ENCODE measurements at places on chromosomes 1 and 21. TPM values are rescaled to one million over a fixed set of nuclear protein-coding genes. Genes with fewer than 3 reads are reported as not detected.
A peak's percentile ranks its signal among the peaks of the same experiment; 100 is the strongest.

DNA sequence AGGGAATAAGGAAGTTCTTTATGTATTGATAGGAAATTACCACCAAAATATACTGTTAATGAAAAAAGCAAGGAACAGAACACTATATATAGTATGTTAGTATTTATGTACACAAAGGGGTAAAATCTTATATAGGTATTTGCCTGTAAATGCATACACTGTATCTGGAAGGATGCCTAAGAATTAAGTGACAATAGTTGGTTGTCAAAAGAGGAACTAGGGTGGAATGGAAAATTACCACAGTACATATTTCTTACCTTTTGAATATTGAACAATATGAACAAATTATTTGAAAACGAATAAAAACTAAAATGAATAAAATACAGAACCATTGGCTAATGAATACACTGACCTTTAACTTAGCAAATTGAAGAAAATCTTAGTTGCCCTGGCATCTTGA lies 13.6 kb downstream of the ARPC5 start:
- H3K27ac ChIP-seq: no peak overlapping the region
- no peaks in the 10 kb centered on the region for H3K4me1 ChIP-seq
- DNase-seq: no peak
- H3K36me3 ChIP-seq: no peaks in the 10 kb centered on the region
- H3K27me3 ChIP-seq: no peaks in the 10 kb centered on the region

GRCh38 chr1:208100906-208101305 lies 143.3 kb downstream of the PLXNA2 start:
- no peak for DNase-seq
- no peaks in the 10 kb centered on the region for H3K36me3 ChIP-seq
- H3K27ac ChIP-seq: no peak overlapping the region
- H3K27me3 ChIP-seq: no peaks in the 10 kb centered on the region
- H3K4me3 ChIP-seq: no peak overlapping the region
- H3K4me1 ChIP-seq: no peaks in the 10 kb centered on the region

- no peak for DNase-seq
- H3K4me1 ChIP-seq: no peaks in the 10 kb centered on the region
- H3K27ac ChIP-seq: no peak overlapping the region
- no peak overlapping the region for H3K4me3 ChIP-seq
- no peaks in the 10 kb centered on the region for H3K36me3 ChIP-seq
Measured at GRCh38 chr1:199226163-199226562, 587.3 kb downstream of the PTPRC start.

DNA sequence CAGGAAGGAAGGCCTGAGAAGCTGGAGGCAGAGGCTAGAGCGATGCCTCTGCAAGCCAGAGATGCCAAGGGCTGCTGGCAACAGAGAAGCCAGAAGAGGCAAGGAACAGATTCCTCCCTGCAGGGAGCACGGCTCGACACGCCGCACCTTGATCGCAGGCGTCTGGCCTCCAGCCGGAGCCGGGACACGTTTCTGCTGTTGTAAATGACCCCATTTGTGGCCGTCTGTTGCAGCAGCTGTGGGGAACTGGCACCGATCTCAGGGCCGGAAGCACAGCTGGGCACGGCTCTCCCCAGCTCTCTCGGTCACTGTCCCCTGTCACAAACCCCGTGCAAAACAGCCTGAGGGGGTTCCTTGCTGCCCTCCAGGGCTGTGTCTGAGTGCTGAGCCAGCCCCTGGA lies 59.6 kb downstream of the SIK1 start:
- DNase-seq: no peak
- no peaks in the 10 kb centered on the region for H3K4me1 ChIP-seq
- H3K27ac ChIP-seq: no peak overlapping the region
- no peaks in the 10 kb centered on the region for H3K36me3 ChIP-seq
- no peak overlapping the region for H3K4me3 ChIP-seq
- no peaks in the 10 kb centered on the region for H3K27me3 ChIP-seq

DNA sequence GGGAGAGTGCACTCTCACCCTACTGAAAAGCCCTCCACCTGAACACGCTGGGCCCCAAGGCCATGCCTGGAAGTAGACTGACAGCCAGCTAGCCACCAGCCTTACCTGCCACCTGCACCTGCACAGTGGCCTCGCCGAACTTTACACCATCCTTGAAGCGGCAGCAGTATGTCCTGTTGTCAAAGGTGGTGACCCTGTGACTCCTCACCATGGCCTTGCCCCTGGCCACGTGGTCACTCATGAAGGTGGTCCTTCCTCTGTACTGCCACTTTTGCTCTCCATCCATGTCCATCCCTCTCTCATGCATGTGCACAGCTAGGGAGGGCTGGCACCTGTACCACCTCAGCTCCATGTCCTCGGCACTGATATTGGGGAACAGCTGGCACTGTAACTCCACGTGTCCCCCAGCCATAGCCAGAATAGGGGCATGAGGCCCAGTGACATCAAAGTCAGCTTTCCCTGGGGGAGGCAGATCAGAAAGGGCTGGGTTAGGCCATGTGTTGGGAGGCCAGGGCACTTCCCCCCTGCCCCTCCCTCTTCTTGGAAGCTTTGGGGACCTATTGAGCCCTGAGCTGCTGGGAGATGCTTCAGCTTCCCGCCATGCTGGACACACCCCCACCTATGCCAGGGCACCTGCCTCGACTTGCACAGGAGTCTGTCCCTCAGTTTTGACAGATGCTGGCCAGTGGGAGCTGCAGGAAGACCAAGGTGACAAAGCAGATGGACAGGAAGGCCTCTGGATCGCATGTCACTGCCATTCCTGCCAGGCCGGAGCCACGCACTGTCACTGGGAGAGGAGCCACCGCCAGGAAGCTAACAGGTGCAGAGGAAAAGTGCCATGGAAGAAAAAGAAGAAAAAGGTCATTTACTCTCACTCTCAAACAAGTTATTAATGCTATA lies 24.6 kb downstream of the RNF187 start:
- no peaks in the 10 kb centered on the region for H3K27me3 ChIP-seq
- no peak overlapping the region for H3K27ac ChIP-seq
- H3K4me1 ChIP-seq: no peaks in the 10 kb centered on the region
- H3K36me3 ChIP-seq: no peaks in the 10 kb centered on the region
- DNase-seq: no peak
- H3K4me3 ChIP-seq: no peak overlapping the region

- no peak for DNase-seq
- H3K36me3 ChIP-seq: no peaks in the 10 kb centered on the region
- no peak overlapping the region for H3K4me3 ChIP-seq
- no peaks in the 10 kb centered on the region for H3K4me1 ChIP-seq
- no peaks in the 10 kb centered on the region for H3K27me3 ChIP-seq
Measured at GRCh38 chr1:202170726-202171125, 10.3 kb upstream of the PTPN7 start.

GRCh38 chr21:45794027-45794426 lies 150.5 kb downstream of the PCBP3 start:
- H3K4me1 ChIP-seq: no peaks in the 10 kb centered on the region
- no peak for DNase-seq
- H3K36me3 ChIP-seq: no peaks in the 10 kb centered on the region
- no peak overlapping the region for H3K27ac ChIP-seq
- no peak overlapping the region for H3K4me3 ChIP-seq

DNA sequence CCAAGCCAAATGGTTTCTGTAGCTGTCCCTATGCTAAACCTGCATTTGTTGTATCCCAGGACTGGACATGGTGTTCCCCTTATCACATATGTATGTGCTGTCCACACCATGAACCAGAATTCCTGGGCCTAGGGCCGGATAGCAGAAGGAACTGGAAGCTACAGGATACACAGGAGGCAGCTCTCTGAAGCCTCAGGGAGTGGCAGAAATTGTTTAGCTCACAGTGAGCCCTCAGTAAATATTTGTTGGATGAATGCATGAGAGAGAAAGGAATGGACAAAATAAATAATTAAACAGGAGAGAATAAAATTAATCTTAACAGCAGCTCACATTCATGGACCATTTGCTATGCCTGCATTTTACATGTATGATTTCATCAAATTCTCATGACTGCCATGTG lies 2.1 kb downstream of the NIPAL3 start:
- H3K4me3 ChIP-seq: no peak overlapping the region
- no peak overlapping the region for H3K27ac ChIP-seq
- no peaks in the 10 kb centered on the region for H3K27me3 ChIP-seq

GRCh38 chr1:233873666-233874065 lies 30.8 kb upstream of the SLC35F3 start:
- H3K27ac ChIP-seq: no peak overlapping the region
- H3K4me1 ChIP-seq: no peaks in the 10 kb centered on the region
- no peak overlapping the region for H3K4me3 ChIP-seq
- H3K27me3 ChIP-seq: no peaks in the 10 kb centered on the region

- no peaks in the 10 kb centered on the region for H3K36me3 ChIP-seq
- H3K4me1 ChIP-seq: no peaks in the 10 kb centered on the region
- H3K27me3 ChIP-seq: no peaks in the 10 kb centered on the region
- no peak overlapping the region for H3K4me3 ChIP-seq
- DNase-seq: no peak
Measured at GRCh38 chr1:70277875-70278274, 56.7 kb downstream of the SRSF11 start.

DNA sequence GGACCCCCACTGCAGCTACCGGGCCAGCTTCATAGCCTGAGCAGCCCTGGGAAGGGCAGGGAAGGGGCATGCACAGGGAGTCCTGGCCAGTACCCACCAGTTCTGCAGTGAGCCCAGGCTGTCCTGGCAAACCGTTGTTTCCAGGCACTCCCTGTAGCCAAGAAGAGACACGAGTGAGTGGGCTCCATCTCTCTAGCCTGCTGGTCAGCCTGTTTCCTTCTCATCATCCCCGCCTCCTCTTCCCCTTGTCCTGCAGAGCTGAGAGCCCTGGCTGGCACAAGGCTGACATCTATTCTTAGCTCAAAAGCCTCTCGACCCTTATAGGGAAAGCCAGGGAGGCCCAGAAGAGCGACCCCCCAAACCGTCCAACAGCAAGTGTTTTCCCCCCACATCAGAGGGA lies 28.7 kb downstream of the COL16A1 start:
- no peak overlapping the region for H3K27ac ChIP-seq
- no peaks in the 10 kb centered on the region for H3K27me3 ChIP-seq
- no peaks in the 10 kb centered on the region for H3K4me1 ChIP-seq
- no peak overlapping the region for H3K4me3 ChIP-seq
- H3K36me3 ChIP-seq: no peaks in the 10 kb centered on the region
- DNase-seq: no peak

GRCh38 chr1:172537827-172538391 lies 5.0 kb downstream of the SUCO start:
- H3K36me3 ChIP-seq: no peaks in the 10 kb centered on the region
- H3K27me3 ChIP-seq: no peaks in the 10 kb centered on the region
- no peak overlapping the region for H3K27ac ChIP-seq
- H3K4me1 ChIP-seq: peaks cover 9% of the 10 kb centered on the region

GRCh38 chr1:31432592-31433395 lies 19.8 kb downstream of the SERINC2 start:
- no peaks in the 10 kb centered on the region for H3K27me3 ChIP-seq
- H3K36me3 ChIP-seq: no peaks in the 10 kb centered on the region
- no peak overlapping the region for H3K27ac ChIP-seq
- H3K4me1 ChIP-seq: no peaks in the 10 kb centered on the region
- no peak for DNase-seq

- H3K27ac ChIP-seq: peak overlapping the region; percentile 80
- DNase-seq: no peak
- peak overlapping the region; percentile 91 for H3K4me3 ChIP-seq
- peaks cover 25% of the 10 kb centered on the region for H3K4me1 ChIP-seq
- H3K27me3 ChIP-seq: no peaks in the 10 kb centered on the region
- H3K36me3 ChIP-seq: no peaks in the 10 kb centered on the region
Measured at GRCh38 chr1:24644100-24644384, 940 bp downstream of the SRRM1 start.

DNA sequence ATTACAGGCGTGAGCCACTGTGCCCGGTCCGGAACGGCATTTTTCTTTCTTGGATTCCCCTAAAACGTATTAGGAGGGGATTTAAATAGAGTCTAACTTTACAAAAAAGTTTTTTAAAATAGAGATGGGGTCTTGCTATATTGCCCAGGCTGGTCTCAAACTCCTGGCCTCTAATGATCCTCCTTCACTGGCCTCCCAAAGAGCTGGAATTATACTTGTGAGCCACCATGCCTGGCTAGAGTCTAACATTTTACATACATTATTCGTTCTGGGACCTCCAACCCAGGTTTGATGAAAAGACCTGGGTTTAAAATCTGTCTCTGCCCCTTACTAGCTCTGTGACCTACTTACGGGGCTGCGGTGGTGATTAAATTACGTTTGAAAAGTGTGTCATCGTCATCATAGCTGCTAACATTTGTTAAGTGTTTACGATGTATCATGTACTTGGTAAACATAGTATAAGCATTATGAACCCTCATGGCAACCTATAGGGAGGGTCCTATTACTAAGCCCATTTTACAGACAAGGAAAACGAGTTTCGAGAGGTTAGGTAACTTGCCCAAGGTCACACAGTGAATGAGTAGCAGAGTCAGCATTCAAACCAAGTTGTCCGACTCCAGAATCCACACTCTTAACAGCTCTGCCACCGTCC lies 24.5 kb downstream of the PLEKHM2 start:
- DNase-seq: no peak
- H3K4me3 ChIP-seq: no peak overlapping the region
- peaks cover 2% of the 10 kb centered on the region for H3K4me1 ChIP-seq
- H3K27me3 ChIP-seq: no peaks in the 10 kb centered on the region
- no peak overlapping the region for H3K27ac ChIP-seq
- H3K36me3 ChIP-seq: no peaks in the 10 kb centered on the region

- no peak overlapping the region for H3K27ac ChIP-seq
- H3K4me3 ChIP-seq: no peak overlapping the region
- no peaks in the 10 kb centered on the region for H3K27me3 ChIP-seq
- H3K4me1 ChIP-seq: no peaks in the 10 kb centered on the region
- no peaks in the 10 kb centered on the region for H3K36me3 ChIP-seq
Measured at GRCh38 chr1:18684303-18684702, 53.7 kb downstream of the PAX7 start.

GRCh38 chr21:34707876-34708325 lies 39.1 kb downstream of the CLIC6 start:
- H3K27ac ChIP-seq: no peak overlapping the region
- H3K36me3 ChIP-seq: no peaks in the 10 kb centered on the region
- H3K4me1 ChIP-seq: no peaks in the 10 kb centered on the region
- no peak for DNase-seq
- no peak overlapping the region for H3K4me3 ChIP-seq
- H3K27me3 ChIP-seq: no peaks in the 10 kb centered on the region

DNA sequence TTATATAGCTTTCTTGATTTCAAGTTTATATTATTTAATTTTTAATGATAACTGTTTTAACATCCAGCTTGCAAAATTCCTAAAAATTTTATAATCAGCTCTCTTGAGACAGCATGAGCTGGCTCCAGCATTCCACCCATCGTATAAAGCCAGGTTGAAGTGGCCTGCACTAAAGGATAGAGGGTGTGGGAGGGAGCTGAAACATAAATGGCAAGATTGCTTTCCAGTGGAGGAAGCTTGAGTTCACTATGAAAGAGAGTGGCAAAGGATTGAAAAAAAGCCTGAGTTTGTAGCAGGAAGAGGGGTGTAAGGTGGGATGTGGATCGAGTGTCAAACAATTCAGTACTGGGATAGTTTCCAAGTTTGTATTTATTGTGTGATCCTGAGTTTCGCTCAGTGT lies 48.5 kb upstream of the ZNF644 start:
- DNase-seq: no peak
- peaks cover 4% of the 10 kb centered on the region for H3K4me1 ChIP-seq
- no peaks in the 10 kb centered on the region for H3K36me3 ChIP-seq
- H3K27me3 ChIP-seq: no peaks in the 10 kb centered on the region
- no peak overlapping the region for H3K27ac ChIP-seq

Gene HSD3B1
- not detected for total RNA-seq

Gene BCAS2
- total RNA-seq: 21.0 TPM

Gene DMBX1
- not detected for total RNA-seq

Gene ADGRB2
- not detected for total RNA-seq

Gene SH2D2A
- 1.3 TPM for total RNA-seq

Gene CD160
- total RNA-seq: 1.1 TPM

Gene HLX
- total RNA-seq: 6.5 TPM

Measured in right lobe of liver (tissue), 6 donors.